ENCODE measurements at places on chromosomes 6 and 20.

- no peak for DNase-seq
Observed at GRCh38 chr20:1783245-1783644, 112.0 kb upstream of the SIRPA start.

DNA sequence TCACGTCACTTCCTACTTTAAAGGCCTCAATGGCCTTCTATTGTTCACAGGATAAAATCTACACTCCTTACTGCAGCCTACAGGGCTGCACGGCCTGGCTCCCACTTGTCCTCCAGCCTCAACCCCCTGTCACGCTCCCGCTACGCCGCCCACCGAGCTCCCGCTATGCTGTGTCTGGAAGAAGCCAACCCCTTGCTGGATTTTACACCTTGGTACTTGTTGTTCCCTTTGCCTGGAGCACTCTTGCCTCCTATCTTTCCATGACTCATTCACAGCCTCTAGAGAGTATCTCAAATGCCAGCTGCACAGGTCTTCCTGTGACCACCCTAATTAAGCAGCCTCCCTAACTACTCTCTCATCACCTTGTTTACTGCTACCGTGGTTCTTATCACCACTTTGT lies 259.9 kb downstream of the PRKN start:
- DNase-seq = no peak

GRCh38 chr6:36627801-36628246 lies 33.7 kb downstream of the SRSF3 start:
- DNase-seq = no peak

- DNase-seq = no peak
Observed at GRCh38 chr6:144134176-144134575, 16.1 kb upstream of the STX11 start.

DNA sequence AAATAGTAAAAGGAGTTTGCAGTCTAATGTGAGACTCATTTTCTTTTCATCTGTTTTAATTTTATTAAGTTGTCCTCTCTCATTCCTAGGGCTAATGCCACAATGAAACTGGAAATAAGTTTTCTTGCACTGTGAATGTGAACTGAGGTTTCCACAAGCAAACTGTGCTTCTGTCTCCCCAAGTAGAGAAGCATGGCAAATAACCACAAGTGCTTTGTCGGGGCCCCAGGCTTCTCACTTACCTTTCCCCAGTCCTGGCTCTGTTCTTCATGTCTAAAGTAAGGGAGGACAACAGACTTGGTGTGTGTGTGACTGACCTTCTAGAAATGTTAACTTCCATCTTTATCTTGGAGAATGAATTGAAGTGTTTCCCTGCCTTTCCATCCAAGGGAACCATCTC lies 80.8 kb downstream of the CBFA2T2 start:
- no peak for DNase-seq

DNA sequence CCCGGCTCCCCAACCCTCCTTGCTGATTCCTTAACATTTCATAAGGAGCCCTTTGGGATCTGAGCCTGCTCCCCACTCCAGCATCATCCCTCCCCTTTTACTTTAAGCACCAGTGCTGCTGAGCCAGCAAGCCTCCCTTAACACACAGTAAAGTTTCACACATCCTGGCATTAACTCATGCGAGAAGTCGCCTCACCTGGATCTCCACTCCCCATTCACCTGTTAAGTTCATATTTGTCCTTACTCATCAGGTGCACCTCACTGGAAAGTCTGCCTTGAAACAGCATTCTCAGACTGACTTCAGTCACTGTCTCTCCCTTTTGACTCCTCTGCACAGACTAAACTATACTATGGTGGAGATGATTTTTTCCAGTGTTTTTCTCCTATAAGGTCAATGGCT lies 47.8 kb upstream of the MAP7 start:
- DNase-seq = no peak

DNA sequence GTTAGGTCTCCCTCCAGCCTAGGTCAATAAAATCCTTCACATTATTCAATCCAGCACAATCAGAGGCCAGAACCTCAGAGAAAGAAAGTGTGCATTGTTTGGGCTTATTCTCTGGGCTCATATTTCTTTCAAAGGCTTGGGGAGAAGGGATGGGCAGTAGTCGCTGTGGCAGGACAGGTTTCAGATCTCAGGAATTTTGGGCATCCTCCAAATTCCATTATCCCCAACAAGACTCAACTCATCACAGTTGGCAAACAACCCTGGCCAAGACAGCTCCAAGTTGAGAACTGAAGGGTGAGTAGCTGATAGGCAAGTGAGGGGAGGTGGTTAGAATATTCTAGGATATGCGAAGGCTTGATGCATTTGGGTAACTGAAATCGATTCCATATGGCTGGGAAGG lies 27.2 kb upstream of the CHD6 start:
- no peak for DNase-seq

- DNase-seq = no peak
Observed at GRCh38 chr6:119647309-119647708, 297.7 kb upstream of the MAN1A1 start.

DNA sequence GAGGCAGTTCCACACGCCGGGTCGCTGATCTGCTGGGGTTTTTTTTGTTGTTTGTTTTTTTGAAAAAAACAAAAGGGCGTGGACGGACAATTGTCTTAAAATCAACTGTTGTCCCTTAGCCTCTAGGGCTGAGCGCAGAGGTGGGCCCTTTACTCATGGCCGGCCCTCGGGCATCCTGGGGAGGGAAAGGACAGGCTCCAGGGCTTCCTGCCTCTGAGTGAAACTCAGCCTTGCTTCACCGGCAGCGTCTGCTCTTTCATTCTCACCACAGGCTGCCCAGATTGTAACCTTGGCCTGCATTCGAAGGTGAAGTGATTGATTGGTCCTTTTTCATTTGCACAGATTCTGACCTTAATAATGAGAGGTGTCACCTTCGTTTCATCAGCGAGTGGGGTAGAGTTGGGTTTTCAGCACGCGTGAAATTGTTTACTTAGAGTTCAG lies 797 bp downstream of the SMIM13 start:
- DNase-seq = peak; percentile 9

DNA sequence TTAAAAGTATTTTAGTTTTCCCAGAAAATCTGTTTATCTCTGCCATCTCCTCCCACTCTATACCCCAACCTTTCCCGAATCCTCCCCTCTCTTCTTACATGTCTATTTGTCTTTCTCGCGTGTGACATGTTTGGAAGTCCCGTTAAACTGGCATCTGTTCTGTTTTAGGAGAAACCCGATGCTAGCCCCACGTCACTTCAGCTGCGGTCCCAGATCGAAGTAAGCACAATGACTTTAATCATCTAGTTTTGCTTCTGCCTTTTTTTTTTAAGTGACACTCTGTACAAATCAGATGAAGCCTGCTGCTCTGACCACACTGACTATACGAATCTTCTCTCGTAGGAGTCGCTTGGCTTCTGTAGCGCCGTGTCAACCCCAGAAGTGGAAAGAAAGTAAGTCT lies 97.4 kb downstream of the SASH1 start:
- no peak for DNase-seq

GRCh38 chr6:5718231-5718947 lies 288.3 kb downstream of the NRN1 start:
- DNase-seq = no peak

DNA sequence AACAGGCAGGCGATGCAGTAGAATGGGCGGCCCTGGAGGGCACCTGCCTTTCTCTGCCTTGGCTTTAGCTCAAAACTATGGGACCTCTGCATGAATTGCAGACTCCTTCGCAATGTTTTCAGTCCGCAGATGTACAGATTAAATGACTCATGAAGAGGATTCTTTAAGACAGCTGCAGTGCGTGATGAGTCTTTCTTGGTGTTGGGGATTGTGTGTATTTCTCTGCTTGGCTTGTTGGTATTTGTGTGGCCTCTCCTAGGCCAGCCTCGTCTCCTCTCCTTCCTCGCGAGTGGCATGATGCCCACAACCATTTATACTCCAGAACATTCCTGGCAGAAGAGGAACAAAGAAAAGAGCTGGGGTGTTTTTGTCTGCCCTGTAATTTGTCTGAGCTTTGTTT lies 110.6 kb downstream of the SYNDIG1 start:
- DNase-seq = no peak

DNA sequence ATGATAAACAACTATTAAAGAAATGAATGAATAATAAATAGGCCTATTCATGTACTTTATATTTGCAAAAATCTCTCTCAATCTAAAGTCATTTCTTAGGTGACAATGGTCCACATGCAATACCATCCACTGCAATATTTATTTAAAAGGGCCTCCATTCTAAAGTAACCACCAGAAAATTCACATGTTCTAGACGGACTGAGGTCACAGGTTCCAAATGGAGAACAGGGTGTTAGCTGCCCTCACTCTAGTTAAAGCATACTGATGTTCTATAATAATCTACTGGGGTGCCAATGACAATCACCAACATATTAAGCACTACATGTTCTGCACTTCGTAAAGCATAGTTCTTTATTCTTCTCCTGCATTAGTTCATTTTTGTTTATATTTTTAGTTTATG lies 1.2 kb downstream of the HBS1L start:
- no peak for DNase-seq

DNA sequence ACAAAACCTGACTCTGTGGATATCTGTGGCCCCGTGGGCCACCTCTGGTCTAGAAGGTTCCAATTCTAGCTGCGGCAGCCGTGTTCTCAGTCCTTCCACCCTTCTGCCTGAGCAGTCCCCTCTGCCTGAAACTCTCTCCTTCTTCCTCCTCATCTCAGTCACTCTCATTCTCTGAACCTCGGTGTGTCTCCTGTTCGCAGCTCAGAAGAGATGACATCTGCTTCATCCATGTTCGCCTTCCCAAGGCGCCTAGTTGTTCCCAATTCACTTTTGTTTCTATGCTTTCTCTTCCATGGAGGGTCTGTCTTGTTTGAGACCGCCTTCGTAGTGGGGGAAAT lies 95.5 kb downstream of the CEBPB start:
- DNase-seq = no peak

DNA sequence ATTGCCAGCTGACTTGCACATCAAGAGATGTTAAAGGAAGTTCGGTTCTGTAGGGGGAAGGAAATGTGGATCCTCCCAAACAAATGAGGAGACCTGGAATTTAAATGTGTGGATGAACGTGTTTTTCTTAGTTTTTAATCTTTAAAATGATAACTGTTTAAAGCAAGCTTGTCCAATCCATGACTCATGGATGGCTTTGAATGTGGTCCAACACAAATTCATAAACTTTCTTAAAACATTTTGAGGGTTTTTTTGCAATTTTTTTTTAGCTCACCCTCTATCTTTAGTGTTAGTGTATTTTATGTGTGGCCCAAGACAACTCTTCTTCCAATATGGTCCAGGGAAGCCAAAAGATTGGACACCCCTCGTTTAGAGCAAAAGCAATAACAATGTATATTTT lies 12.6 kb downstream of the TUBB2B start:
- DNase-seq = no peak

GRCh38 chr6:42355416-42355815 lies 96.3 kb downstream of the TRERF1 start:
- no peak for DNase-seq

- DNase-seq = no peak
Observed at GRCh38 chr20:59017493-59018231, 1.6 kb upstream of the TUBB1 start.

DNA sequence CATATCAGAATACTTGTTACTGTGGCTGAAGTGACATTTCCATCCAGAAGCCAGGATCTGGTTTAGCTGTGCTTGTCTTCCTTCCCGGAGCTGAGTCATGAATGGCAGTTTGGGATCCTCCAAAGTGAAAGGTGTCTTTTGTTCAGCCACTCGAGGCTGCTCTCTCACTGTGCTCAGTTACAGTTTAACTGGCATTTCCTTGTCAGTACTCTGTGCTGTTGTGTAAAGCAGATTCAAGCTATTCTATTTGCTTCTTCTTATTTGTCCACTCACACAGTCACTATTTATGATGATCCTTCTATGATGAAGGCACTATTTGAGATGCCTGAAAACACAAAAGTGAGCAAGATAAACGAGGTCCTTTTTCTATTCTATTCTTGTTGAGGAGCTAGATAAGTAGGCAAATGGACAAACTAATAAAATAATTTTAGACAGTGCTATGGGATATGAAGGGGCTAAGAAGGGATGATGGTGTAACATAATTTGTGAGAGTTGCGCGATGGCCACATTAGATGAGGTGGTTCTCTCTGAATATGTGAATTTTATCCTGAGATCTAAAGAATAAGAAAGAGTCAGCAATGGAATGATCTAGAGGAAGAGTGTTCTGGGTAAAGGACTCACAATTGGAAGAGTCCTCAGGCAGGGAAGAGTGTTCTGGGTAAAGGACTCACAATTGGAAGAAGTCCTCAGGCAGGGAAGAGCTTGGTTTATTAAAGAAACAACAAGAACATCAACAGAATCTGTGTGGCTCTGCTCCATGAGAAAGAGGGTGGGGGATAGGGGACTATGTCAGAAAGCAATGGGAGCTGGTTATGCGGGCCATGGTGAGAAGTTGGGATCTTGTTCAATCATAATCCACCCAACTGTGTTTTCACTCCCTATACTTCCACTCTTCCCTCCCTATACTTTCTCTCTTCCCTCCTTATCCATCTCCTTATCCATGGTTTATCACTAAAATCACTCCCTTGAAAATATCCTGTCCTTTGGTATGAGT lies 40.1 kb downstream of the CYP24A1 start:
- DNase-seq = no peak

- DNase-seq = no peak
Observed at GRCh38 chr20:16537025-16537665, 36.1 kb downstream of the KIF16B start.

- DNase-seq = no peak
Observed at GRCh38 chr6:167163476-167164011, 5.8 kb upstream of the GPR31 start.

DNA sequence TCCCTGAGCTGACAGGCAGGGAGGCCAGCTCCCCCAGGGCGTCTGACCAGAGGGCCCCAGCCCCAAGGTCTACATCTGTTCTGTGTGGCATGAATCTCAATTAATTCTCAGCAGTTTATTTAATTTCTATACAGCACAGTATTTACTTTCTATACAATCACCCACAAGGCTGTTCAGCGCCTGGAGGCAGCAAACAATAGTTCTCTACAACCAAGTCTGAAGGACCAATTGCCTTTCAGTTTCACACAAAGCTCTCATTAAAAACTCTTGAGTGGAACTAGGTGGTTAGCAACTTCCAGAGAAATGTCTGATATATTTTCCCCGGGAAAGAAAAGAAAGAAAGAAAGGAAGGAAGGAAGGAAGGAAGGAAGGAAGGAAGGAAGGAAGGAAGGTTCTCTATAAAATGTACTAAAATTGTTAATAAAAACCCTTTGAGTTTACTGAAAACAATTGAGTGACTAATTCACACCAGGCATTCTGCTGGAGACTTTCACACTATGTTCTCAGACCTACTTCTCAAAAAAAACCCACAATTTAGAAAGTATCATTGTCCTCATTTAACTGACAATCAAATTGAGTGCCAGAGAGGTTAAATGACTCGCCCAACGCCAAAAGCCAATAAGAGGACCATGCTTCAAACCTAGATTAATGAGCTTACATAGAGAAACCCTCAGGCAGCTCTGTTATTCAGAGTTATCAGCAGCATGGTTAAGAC lies 62.5 kb downstream of the METTL24 start:
- DNase-seq = no peak

DNA sequence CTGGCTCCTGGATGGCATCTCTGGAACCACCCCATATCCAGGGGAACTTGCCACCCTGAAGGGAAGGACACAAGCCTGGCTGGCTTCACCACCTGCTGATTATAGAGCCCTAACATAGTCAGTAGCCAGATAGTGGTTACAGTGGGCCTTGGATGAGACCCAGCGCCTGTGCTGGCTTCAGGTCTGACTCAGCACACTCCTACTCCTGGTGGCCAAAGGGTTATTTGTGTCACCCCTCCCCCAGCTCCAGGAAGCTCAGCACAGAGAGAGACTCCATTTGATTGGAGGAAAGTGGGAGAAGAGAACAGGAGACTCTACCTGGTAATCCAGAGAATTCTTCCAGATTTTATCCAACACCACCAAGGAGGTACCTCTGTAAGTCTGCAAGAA lies 12.8 kb downstream of the SNX14 start:
- DNase-seq = no peak

GRCh38 chr20:18533978-18534644 lies 26.4 kb downstream of the SEC23B start:
- DNase-seq = no peak
